KBM-7 (cell line): ENCODE measurements at places on chromosomes 6 and 20.

- DNase-seq: no peak
Observed at GRCh38 chr6:136586295-136586694, 36.1 kb upstream of the MAP7 start.

DNA sequence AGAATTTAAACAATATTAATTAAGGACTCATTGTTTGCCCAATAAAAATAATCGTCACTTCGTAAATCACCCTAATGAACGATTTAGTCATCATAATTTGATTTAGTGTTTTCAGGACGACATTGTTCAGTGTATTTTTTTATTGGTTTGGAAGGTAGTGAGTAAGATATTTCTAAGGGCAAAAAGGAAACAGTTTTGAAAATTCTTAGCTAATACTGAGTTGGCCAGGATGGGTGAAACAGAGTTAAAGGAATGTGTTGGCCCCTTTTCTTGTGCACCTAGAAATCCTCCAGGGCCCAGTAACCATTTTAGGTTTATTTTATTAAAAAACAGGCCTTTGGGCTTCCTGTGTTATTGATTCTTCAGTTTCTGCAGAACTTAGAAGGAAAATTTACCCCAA, 25.3 kb downstream of the ANKS1A start:
- DNase-seq: no peak

DNA sequence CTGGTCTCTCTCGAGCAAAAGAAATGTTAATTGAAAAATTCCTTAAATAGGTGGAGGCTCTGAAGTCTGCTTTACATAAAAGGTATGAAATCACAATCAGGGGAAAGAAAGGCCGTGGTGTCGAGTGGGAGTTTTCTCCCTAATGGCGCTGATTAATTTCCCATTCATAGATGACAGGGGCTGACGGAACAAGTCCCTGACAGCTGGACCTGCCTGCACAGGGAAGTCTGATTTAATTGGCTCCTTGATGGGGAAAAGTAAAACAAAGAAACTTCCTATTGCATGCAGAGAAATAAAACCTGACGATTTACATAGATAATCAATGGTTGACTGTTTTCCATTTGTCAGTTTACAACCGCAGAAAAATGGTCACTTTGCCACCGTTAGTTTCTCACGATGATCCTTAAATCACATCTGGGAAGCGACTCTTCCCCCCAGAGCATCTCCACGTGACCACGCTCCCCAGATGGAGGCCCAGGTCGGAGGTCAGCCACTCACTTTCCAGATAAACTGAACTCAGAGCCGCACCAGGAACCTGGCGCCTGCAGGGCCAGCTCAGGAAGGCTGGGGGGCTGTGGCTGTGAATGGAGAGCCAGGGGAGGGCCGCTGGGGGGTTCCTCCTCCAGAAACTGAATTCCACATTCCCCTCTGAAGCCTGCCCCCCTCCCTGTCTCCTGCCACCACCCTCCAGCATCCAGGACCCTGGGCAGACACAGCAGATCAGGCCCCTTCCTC, 55.3 kb downstream of the DLL1 start:
- DNase-seq: no peak

GRCh38 chr6:45830441-45831139, 185.1 kb downstream of the CLIC5 start:
- peak; percentile 82 for DNase-seq

- no peak for DNase-seq
Observed at GRCh38 chr6:157562997-157563396, 182.0 kb downstream of the ZDHHC14 start.

- no peak for DNase-seq
Observed at GRCh38 chr6:113363048-113363798, 493.9 kb upstream of the MARCKS start.

- no peak for DNase-seq
Observed at GRCh38 chr6:92354270-92354829, 1065.0 kb downstream of the EPHA7 start.

DNA sequence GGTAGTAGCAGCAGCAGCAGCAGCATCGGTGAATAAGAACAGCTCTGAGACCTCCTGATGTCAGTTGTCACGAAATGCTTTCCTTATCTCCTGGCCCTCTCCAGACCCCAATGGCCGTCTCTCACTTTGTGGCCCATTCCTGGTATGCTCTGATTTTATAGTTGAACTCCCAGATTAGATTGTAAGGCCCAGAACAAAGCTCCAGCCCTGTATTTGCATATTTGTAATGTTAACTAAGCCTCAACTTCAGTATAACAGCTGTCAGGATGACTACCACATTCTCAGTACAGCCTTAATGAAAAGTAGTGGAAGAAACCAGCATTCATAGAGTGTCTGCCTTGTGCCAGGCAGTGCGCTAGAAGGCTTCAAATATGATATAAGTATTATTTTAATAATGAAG, 180.9 kb downstream of the SASH1 start:
- no peak for DNase-seq

DNA sequence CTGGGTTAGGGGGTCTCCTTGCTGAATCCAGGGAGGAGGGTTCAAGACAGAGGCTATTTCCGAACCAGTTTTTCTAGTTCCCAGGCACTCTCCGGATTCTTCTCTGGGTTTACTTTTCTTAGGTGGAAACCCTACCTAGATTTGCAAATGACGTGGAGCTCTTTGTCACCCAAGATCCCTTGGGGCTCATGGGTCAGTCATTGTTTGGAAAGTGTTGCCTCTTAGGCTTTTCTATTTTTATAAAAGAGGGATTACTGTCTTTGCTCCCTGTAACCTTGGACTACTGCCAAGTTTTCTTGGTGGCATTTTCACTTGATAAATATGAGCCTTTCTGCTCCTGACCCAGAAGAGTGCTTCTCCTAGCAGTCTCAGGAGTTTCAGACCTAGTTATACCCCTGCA, 33.6 kb downstream of the FAM209B start:
- no peak for DNase-seq

DNA sequence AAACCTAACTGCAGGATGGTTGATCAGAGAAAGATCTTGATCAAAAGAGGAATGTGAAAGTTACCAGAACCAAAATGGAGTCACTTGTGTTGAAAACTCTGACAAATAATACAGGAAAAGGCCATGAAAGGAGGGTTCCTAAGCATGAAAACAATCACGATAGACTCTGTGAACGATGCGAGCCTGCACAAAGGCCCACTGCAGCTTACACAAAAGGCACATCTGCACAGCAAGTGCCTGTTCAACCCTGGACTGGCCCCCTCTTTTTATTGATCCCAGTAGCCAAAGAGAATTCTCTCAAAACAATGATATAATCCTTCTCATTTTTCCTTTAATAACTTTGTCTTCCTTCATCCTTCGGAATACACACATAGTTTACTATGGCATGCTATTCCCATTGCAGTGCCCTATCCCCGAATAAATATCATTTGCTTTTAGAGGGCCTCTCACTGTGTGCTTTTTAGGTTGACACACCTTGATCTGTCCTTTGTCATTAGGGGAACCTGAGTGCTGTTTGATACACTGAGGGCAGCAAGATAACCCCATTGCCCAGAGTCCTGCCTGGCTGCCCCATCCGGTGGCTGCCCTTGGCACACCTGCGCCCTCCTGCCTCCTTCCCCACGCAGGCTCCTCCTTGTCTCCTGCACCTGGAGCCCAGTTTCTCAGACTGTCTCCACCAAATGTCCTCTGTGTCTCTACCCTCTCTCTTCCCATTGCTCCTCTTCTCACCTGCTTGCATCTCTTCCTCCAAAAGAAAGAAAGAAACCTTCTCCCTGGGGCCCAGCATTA, 98.3 kb upstream of the FRMD1 start:
- no peak for DNase-seq

- peak; percentile 24 for DNase-seq
Observed at GRCh38 chr20:39676857-39677391, 714.8 kb downstream of the DHX35 start.
